ENCODE measurements at places on chromosomes 5 and 9.

DNA sequence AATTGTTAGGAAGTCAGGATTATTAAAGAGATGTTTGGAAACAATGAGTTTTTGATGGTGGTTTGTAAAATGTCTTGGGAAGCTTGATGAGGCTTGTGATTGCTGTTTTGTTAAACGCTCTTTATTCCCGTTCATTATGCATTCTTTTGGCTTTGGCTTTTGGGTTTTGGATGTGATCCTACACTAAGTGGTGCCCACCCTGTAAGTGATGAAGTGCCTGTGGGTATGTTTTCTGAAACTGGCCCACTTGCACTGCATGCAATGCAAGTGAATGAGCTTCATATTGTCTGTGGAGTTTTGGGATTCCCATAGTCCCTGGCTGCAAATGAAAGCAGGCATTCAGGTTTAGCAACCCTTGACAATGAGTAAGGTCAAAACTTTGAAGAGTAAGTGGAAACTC is 1035.5 kb upstream of the WWC1 start:
- DNase-seq, result no peak

- DNase-seq, result no peak
Observed at GRCh38 chr5:115892021-115892420, 50.3 kb downstream of the AP3S1 start.

DNA sequence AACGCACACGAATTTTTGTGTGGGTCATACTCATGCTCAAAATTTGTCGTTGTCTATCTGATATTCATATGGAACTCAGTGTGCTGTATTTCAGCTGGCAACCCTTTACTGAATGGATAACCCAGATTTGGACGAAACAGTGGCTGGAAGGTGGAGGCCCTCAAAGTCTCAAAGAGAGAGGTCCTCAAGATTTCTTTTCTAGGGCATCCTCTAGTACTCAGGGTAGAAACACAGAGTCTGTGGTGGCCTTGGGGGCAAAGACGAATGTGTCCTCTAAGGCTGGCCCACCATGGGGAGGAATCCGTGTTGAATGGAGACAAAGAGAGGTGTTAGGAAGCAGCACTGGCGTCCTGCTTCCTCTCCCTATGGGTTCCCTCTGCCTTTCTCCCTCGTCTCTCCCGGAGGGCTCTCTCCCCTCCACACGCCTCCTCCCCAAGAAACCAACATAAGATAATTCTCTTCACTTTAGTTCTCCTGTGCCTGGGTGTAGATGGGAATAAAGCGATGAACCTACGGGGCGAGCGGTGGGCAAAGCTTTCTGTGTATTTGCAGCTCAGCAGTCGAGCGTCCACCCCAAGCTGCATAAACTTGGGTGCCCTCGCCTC is 333.7 kb downstream of the CWC27 start:
- no peak for DNase-seq

DNA sequence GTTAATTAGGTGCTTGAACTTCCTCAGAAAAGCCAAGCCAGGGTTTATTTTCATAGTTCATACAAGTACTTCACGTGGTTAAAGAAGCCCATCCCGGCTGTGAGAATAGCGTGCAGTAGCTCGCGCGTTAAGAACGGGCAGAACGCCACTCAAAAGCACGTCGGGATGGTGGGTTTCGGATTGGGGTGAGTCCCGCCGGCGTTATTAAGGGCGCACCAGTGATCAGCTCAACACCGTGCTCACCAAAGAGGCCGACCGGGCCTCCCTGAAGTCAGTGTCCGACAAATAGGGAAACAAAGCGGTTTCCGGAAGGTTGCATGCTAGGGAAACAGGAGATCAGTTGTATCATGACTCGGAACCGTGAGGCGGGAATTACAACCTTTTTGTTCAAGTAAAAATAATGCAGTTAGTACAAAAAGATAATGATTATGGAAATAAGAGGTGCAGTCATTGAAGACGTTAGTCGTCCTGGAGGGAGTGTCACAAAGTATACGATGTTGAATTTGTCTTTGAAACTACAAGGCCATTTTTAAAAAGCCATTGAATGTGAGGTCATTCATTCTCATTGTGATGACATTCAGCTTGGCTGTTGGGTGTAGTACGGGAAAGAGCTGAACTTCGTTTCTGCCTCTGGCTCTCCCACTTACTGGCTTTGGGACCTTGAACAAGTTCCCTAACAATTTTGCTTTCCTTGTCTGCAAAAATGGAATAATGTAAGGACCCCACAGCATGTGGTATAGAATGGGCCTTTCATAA is 992 bp downstream of the SETD9 start:
- DNase-seq, result peak; percentile 2

DNA sequence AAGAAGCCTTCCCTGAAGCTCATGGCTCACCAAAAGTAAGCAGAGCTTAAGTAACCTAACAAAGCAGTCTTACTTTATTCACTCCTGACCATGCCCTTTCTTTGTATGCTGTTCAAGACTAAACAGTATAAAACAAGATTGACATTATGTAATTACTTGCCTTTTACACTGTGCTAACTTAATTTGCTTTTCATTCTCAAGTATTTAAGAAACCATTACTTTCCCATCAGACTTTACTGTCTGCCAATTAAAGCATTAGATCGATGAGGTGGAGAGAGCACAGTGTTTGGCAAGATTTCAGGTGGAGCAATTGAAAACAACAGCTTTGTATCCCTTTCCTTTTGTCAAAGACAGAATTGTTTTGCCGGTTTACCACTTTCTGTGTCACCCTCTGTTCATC is 98.2 kb downstream of the RORB start:
- no peak for DNase-seq

GRCh38 chr5:1204693-1205242 is 3.4 kb downstream of the SLC6A19 start:
- no peak for DNase-seq

GRCh38 chr5:40606077-40606765 is 73.5 kb upstream of the PTGER4 start:
- no peak for DNase-seq

DNA sequence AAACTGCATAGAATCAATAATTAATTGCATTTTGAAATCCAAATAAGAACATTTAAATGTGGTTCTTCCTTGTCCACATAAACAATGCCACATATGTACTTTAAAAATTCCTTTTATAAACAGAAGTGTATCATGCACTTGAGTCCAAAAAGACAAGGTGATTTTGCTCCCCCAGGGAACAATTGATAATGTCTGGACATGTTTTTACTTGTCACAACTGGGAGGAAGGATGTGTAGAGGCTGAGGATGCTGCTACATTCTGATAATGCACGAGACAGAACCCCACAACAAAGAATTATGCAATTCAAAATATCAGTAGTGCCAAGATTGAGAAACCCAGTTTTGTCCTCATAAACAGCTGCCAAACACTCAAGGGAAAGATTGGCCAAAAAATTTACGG is 181.1 kb upstream of the ISL1 start:
- no peak for DNase-seq

DNA sequence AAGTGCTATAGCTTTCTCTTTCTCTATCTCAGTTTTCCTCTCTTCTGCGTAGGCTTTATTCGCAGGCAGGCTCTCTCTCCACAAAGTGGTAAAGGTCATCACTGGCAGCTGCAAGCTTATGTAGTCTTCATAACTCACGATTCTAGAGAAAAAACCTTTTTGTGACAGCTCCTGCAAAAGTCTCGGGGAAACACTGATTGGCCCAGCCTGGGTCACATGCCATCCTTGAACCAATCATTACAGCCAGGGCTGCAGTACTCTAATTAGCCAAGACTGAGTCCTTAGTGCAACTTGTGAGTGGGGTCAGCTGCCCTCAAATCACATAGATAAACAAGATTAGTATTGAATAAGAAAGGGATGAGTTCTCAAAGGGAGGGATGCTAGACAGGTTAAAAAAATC is 18.3 kb upstream of the FRMPD1 start:
- DNase-seq, result no peak

- DNase-seq, result no peak
Observed at GRCh38 chr9:68925175-68925574, 88.7 kb downstream of the PRKACG start.

GRCh38 chr9:86624630-86625029 is 270.4 kb upstream of the TUT7 start:
- DNase-seq, result no peak

DNA sequence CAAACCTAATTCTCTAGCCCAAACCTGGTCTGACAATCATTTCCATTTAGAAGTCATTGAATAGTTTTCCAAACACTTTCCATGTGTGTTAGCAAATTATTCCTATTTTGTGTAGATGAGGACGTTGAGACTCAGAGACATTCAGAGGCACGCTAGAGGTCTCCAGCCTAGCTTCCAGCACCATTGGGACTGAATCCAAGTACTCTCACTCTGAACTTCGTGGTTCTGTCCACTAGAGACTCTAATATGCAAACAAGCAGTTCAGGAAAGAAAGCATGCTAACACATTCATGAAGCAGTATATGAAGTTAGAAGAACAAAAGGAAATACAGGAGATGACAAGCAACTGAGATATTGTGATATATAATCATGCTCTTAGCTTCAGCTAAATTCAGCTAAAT is 354.8 kb downstream of the NTRK2 start:
- no peak for DNase-seq

DNA sequence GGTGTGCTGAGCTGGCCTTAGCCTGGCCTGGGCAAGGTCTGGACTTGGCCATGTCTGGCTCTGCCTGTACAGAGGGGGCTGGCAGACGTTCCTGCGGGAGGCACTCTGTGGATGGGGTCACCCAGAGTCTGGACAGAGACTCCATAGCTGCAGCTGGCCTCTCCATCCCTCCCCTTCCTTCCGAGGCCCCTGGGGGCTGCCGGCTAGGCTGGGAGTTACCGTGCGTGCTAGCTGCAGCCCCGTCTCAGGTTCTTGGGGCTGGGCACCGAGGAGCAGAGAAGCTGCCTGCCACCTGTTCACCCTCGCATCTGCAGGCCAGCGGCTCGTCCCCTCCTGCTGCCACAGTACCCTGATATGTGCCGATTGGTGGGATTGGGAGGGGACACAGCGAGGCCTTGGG is 63.4 kb downstream of the RXRA start:
- DNase-seq, result no peak

DNA sequence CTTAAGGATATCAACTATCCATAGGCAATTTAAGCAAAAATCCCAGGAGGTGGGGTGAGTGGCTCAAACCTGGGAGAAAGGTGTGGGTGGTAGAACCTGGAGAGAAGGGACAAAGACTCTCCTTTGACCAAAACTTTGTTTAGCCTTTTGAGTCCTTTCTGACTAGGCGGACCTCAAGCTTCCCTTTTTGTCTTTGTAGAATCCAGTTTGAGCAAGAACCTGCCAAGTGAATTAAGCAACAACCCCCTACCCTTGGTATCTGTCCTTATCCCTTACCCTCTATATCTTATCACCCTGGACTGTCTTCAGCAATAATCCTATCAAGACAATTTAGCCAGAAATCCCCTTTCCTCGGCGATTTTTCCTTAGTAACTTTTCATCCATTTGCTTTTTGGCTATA is 53.5 kb upstream of the SLC28A3 start:
- no peak for DNase-seq

DNA sequence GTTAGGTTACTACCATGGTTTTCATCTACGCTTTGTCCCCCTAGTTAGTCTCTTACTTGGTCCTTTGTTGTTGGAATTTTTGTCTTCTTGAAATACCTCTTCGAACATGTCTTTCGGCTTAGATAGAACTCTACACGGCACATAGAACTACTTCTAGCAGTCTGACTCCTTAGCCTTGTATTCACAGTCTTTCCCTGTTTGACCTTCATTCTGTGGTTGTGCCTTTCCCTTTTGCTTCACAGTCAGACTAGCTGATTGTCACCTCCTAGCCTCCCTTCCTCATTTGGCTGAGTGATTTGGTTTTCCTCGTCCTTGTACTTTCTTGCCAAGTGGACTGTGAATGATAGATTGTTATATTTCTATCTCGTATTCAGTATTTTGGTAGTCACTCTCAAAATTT is 10.7 kb downstream of the SMAD5 start:
- DNase-seq, result no peak

DNA sequence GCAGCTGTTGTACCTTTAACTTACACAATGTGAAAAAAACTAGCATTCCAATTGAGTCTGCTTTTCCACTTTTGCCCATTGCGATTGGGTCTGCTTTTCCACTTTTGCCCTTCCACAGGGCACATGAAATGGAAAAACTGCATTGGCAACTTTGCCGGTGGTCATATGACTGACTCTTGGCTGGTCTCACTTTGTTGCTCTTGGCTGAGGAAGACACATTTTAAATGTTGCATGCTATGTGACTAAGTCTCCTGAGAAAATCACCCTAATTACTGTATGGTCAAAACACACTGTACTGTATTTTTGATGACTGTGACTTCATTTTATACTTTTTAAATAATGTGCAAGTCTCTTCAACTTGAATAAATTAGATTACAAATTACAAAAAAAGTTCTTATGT is 1.6 kb upstream of the OXCT1 start:
- DNase-seq, result no peak

GRCh38 chr9:110089681-110090370 is 118.1 kb downstream of the C9orf152 start:
- DNase-seq, result no peak

DNA sequence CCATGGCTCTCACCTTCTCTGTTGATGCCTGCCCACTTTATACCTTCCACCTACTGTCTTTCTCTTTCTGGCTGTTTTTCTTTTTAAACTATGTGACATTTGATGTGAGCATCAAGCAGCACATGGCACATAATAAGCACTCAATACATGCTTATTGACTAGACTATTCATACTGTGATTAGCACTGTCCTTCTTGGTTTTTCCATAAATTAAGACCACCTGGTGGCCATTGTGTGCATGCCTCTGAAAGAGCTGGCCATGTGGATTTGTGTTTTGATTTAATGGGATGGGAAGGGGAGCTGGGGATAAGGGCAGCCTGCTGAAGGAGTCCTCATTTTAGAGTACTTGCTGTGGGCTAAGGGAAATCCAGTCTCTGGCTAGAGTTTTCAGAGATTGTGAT is 79.4 kb downstream of the ARHGEF28 start:
- DNase-seq, result no peak

DNA sequence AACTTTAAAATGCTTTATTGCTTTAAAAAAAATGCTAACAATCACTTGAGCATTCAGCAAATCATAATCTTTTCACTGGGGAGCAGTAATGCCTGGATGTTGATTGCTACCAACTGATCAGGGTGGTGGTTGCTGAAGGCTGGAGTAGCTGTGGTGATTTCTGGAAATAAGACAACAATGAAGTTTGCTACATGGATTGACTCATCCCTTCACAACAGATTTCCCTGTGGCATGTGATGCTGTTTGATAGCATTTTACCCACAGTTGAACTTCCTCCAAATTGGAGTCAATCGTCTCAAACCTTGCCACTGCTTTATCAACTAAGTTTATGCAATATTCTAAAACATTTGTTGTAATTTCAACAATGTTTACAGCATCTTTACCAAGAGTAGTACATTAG is 83.3 kb downstream of the MLLT3 start:
- no peak for DNase-seq

GRCh38 chr5:60822285-60822556 is 21.8 kb downstream of the ELOVL7 start:
- no peak for DNase-seq

DNA sequence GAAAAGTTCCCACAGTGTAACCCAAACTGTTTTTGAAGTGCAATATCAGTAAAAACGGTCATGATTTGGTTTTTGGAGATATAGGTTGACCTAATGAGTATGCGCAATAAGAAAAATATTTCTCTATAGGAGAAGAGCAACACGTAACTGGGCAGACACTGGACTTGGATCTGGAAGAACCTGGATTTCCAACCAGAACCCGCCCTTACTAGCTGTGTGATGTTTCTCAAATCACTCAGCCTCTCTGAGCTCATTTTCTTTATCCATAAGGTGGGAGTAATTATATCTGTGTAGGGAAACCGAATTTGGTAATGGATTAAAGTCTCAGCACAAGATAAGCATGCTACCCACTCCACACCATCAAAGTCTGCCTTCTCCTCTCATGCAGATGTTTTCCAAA is 169.1 kb downstream of the COL23A1 start:
- DNase-seq, result no peak

- no peak for DNase-seq
Observed at GRCh38 chr5:167451076-167451475, 840.4 kb upstream of the WWC1 start.
